ENCODE measurements at places on chromosomes 11 and 22.

GRCh38 chr11:123371506-123372297, 58.4 kb upstream of the GRAMD1B start:
- no peak for DNase-seq

DNA sequence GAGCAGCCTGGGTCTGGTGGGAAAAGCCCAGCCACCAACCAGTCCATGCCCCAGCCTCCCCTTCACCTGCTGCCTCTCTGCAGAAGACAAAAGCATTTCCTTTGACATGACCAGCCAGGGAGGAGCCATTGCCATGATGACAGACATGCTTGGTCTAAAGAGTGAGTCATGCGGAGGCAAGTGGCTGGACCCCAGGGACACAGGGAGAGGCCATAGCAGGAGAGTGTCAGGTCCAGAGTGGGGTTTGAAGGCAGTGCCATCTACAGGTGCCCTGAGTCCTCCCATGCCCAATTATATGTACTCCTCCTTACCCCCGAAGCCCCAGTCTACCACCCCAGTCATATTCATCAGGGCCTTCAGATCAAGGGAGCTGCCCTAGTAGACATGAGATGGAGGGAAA, 67.4 kb downstream of the SCN3B start:
- no peak for DNase-seq

DNA sequence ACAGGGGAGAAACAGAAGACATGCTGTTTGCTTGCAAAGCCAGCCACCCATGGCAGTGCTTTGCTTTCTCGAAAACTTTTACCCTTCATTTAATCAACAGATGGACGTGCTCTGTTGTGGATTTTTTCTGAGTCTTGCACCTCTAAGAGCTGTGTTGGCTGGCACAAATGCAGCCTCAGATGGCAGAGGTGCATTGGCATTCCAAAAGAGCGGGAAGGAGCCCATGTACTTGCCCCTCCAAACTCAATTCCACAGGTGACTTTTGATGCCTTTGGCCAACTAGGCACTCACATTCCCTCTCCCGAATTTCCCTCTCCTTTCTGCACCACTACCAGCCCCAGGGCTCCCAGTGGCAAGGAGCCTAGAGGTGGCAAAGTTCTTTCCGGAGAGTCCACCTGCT, 1.2 kb downstream of the KIRREL3 start:
- DNase-seq = no peak

DNA sequence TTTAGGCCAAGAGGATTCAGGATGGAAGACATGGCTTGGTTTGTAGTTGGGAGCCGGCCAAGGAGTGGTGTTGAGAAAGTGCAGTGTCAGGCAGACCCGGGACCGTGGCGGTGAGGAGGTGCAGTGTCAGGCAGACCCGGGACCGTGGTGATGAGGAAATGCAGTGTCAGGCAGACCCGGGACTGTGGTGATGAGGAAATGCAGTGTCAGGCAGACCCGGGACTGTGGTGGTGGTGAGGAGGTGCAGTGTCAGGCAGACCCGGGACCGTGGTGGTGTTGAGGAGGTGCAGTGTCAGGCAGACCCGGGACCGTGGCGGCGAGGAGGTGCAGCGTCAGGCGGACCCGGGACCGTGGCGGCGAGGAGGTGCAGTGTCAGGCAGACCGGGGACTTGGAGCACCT, 59.7 kb downstream of the LRP5 start:
- no peak for DNase-seq

DNA sequence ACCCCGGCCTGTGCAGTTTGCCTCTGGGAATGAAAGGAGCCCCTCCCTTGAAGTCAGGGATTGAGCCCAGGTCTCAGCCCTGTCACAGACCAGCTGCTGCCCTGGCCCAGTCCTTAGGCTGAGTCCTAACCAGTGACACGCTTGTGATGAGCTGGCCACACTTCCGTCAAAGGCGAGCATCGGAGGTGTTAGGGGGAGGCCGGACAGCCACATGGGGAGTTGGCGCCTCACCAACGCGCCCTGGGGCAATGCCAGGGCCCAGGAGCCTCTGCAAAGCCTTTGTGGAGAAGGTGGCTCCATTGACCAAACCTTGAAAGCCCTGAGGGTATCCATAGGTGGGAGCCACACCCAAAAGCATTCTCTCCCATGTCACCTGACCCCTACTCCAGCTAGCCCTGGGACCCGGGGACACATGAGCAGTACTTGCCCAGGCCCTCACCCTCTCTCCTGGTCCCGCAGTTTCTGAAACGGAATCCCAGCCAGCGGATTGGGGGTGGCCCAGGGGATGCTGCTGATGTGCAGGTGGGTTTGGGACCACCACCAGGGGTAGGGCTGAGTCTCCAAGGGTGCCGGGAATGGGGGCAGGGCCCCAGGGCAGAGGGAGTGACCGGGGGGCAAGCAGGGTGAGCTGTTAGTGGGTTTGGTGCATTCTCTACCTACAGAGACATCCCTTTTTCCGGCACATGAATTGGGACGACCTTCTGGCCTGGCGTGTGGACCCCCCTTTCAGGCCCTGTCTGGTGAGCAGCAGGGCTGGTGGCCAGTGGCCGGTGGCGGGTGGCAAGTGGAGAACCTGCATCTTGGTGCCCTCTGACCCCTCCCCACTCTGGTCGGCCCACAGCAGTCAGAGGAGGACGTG, 3.7 kb downstream of the PTPRCAP start:
- DNase-seq = no peak

GRCh38 chr11:8105666-8106065, 24.7 kb downstream of the TUB start:
- no peak for DNase-seq
